Memory B cell (primary cell): ENCODE measurements at places on chromosomes 5 and 9.

DNA sequence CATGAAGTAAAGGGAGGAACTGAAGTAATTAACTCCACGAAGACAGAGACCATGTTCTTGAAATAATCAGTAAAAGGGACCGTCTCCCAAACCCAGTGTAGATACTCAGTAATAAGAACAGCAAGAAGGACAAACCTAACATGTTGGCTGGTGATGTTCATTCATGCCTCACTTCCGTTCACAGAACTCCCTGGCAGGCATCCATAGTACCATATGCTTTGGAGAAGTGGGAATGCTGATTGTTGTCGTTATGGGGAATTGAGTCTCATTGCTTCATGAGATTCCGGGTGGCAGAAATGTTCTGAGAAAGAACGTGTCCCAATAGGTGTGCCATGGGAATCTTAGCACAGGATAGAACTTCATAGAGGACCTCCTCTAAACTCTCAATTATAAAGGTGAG, 452.3 kb downstream of the ZSWIM6 start:
- DNase-seq: no peak

DNA sequence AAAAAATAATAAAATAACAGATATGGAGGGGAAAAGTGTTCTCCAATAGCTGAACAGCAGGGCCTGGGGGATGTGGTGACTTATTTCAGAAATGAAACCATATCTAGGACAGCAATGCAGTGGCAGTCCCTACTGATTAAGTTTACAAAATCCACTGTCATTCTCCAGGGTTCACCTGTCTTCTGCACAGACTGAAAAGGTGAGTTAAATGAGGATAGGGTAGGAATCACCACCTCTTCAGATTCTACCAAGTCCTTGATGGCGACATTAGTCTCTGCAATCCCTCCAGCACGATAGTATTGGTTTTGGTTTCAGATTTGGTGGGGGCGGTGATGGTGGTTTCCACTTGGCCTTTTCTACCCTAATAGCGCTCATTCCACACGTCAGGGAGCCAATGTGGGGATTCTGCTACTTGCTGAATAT, 32.3 kb upstream of the NPM1 start:
- DNase-seq: peak; percentile 21

DNA sequence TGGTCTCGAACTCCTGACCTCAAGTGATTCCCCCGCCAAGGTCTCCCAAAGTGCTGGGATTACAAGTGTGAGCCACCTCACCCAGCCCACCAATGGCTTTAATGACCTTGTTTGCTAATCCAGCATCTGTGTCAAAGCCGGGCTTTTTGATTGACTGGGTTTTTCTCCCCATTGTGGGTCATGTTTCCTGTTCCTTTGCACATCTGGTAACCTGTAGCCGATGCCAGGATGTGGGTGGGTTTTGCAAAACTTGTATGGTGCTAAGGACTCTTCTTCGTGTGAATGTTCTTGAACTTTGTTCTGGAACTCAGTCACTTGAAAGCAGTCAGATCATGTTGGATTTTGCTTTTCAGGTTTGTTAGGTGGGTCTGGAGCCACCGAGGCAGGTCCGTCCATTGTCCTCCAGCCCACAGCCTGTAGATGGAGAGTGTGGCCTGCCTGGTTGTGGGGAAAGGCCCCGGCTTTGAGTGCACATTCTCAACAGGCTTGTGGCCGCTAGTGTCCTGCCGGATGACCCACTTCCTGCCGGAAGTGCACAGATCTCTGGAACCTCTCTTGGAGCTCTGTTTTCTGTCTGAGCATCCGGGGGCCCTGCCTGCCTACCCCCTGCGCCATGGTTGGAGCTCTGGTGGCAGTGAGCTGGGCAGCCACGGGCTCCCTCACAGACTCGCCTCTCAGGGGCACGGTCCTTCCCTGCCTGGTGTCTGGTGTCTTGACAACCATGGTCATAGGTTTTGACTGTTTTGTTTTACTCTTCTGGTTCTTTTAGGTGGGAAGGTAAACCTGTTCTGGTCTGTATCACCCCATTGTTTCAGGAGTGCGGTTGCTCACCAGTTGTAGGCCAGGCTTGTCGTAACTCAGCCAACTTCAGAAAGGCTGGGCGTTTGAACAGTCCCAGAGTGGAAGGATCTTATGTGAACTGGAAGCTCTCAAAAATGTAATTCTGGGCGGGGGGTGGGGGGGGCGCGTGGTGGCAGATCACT, 69.6 kb upstream of the CACNA1B start:
- DNase-seq: no peak

- DNase-seq: no peak
These were observed 15.0 kb upstream of the POU5F2 start for GRCh38 chr5:93756372-93756771.

- no peak for DNase-seq
These were observed 10.8 kb downstream of the FNIP1 start for GRCh38 chr5:131786036-131786435.

DNA sequence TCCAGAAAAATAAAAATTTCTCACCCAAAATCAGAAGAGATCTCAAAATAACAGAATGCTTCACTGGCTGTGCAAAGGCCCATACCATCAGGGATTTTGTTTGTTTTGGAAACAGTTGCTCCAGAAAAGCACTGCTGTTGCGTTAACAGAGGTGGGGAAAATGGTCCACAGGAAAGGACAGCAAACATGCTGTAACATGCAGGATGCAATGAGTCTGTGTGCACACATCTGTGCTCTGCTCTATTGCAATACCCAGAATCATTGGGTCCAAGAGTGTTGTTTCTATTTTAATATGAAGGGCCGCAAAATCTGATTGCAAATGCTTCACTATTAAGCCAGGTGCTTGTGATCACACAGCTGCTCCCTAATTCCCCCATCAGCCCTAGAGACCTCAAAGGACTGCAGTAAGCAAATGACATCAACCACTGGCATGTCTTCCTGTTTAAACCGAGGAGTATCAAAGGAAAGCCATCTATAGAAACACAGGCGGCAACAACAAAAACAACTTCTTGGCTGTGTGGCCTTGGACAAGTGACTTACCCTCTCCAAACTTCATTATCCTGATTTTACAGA, 141.0 kb downstream of the DCP2 start:
- no peak for DNase-seq

GRCh38 chr5:133962131-133962530, 6.3 kb downstream of the C5orf15 start:
- DNase-seq: no peak

DNA sequence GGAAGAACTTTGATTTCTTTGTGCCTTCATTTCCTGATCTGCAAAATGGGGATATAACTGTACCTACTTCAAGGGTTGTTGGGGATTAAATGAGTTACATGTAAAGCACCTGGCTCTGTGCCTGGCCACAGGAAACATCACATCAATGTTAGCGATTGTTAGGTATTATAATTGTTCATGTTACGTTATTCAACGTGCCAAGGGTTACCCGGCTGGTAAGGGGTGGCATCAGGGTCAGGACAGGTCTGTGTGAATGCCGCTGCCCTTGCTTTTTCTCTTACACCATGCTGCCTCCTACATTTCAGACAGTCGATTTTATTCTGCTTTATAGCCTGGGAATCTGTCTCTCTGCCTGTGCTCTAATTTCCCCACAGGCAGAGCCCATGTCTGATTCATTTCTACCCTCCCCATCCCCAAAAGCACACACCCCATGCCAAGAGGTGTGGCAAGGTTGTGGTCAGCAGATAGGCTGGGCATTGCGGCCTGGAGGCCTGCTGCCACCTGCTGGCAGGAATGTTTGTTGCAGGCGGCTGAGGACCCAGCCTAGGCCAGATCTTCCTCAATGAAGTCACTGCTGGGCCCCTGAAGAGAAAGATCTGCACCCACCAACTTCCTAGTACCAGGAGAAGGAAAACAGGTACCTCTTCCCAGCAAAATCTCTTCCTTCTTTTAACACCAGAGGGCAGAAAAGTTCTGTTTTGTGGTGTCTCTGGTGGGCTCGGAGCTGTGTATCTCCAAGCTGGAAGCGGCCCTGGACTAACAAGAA, 5.3 kb downstream of the ANKS6 start:
- DNase-seq: peak; percentile 75

DNA sequence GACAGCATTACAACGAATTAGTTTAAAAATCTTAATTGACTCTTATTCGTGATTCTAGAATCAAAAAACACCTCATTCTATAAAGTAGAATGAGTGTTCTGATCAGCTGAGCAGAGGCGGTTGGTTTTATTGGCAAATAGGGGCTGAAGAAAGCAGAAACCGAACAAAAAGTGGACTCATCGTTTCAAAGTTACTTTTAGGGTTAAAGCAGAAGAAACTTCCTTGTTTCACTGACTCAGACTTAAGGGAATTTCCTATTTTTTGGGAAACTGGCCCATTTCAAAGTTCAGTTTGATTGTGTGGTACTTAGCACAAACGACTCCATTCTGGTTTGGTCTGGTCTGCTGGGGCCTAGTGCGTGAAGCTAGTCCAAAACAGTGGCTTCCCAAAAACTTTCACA, 862 bp upstream of the NDUFB6 start:
- DNase-seq: no peak
